Stimulated activated CD8-positive, alpha-beta memory T cell treated with anti-CD3 and anti-CD28 coated beads, Interleukin-4, amount 100 ng/mL, for 24 hours (primary cell): ENCODE measurements at places on chromosomes 7 and 10.

DNA sequence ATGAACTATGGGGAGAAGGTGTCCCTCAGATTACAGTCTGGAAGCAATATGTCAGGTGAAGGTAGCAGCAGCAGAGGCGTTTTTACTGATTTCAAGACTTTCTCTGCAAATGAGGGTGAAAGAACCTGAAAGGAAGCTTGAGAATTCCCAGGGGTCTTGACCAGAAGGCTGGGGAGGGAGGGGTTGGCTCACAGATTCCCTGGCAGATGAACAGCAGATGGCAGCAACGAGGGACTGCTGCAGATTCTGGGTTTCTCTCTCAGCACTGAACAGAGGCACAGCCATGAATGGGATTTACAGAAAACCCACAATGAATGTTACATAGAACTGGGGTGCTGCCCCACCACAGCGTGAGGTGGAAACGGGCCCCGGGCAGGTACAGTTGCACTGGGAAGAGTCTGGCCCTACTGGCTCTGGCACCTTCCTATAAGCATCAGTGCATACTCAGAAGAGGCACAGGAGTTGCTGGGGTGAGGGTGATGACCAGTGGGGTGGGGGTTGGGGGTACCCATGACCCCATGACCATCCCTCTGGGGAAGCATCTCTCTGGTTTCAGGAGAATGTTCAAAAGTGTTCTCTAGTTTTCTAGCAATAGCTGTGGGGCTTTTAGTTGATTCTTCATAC lies 317.8 kb downstream of the SH2D4B start:
- DNase-seq, result no peak

GRCh38 chr7:70655694-70656093 lies 476.2 kb upstream of the GALNT17 start:
- DNase-seq, result no peak

GRCh38 chr7:31814187-31814586 lies 127.2 kb downstream of the PPP1R17 start:
- no peak for DNase-seq

GRCh38 chr7:155053002-155053401 lies 17.1 kb upstream of the HTR5A start:
- DNase-seq, result no peak

DNA sequence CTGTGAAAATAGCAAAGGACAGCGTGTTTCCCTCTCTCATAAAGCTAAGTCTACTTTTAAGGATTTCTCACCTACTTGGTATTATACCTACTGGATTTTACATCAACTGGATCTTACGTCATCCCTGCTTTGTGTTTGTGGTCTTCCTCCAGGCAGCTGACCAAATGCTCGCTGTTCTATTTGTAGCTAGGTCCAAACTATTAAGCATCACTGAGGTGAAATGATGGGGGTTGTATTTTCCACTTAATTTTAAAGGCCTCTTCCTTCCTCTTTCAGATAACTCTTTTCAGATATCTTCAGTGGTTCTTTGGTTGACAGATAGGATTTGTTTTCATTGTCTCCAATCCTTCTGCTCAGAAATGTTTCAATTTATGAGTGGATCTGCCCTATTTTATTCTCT lies 169.7 kb downstream of the RNLS start:
- DNase-seq, result no peak

DNA sequence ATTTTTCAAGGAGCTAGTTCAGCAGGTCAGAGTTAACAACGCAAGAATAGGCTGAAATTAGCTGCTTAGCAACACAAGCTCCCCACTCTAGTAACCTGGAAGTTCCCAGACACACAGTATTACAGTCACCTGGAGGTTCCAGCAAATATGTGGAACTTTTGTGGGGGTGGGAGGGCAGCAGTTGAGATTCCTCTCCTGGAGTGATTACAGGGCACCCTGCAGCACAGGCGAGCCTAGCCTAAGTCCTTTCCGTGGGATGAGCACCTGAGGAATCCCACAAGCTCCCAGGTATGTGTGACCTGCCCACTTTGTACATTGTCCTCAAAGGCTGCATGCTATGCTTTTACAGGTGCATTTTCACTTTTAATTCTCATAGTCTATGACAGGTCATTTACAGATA lies 13.6 kb downstream of the TPK1 start:
- DNase-seq, result no peak

GRCh38 chr10:69498711-69499471 lies 47.6 kb downstream of the TSPAN15 start:
- DNase-seq, result no peak

- no peak for DNase-seq
These were observed 47.7 kb downstream of the SHOC2 start for GRCh38 chr10:110967009-110967630.

DNA sequence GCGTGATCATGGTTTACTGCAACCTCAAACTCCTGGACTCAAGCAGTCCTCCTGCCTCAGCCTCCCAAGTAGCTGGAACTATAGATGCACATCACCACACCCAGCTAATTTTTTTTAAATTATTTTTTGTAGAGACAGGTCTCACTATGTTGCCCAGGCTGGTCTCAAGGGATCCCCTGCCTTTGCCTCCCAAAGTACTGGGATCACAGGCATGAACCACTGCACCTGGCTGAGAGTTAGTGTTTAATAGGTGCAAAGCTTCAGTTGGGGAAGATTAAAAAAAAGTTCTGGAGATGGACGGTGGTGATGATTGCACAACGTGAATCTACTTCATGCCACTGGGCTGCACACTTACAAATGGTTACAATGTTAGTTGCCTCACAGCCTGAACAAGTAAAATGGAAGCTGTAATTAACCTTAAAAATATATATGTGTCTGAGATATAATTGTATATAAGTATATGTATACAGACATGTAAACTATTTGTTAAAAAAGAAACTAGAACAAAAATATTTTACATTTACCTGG lies 106.4 kb upstream of the ZNF438 start:
- no peak for DNase-seq

DNA sequence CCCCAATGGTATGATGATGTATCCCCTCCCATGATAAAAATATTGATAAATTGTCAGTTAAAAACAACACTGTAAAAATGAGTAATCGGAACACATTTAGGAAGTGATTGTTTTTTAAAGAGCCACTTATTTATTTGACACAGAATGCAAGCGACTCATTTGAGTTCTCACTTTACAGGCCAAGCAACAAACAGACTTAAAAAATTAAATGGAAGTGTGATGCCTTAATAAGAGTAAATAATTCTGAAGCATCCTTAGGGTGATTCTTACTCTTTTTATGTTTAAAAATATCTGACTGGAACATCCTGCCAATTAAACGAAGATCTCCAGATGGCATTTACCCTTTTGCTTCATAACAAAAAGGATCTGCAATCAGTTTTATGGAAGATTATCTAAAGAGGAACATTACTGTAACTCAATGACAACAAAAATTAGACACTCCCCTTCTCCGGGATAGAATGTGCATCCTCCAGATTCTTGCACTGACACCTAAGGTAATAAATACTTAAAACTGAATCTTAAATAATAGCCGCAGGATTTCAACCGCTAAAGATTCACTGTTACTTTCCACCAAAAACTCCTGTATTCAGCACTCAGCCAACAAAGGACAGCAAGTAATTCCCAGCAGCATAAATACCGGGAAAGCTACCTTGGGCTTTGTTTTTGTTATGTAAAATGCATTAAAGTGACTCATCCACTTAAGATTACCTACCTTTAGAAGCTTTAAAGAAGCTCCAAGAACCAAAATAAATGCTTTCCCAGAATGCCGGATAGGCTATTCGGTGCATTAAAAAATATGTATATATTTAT lies 1.7 kb downstream of the CACNA2D1 start:
- no peak for DNase-seq

DNA sequence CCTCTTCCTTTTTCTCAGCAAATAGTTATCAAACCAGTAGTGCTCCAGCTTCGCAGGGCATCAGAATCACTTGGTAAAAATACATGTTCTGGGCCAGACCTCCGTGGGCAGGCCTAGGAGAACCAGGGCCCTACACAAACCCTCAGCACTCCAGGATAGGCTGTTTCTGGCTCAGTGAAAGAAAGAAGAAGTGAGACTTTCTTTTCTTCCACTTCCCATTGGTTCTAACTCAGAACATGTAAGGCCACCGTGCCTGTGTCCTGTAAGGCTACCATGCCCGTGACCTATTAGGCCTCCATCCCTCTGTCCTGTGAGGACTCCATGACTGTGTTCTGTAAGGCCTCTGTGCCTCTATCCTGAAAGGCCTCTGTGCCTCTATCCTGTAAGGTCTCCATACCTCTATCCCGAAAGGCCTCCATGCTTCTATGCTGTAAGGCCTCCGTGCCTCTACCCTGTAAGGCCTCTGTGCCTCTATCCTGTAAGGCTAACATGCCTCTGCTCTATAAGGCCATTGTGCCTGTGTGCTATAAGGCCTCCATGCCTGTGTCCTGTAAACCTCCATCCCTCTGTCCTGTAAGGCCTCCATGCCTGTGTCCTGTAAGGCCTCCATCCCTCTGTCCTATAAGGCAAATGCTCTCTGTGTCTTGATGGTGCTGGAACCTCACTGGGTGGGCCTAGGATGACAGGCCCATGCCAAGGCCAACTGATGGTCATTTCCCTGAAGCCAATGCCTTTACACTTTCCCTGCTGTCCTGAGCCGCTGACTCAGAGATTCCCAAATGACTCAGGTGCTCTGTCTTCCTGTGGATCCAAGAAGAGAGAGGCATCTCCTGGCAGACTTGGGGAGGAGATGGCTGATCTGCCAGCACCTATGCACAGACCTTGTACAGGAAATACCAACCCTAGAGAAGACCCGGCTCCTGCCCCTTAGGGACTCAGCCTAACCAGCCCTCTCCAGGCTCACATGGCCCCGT lies 96.6 kb upstream of the CACUL1 start:
- no peak for DNase-seq

DNA sequence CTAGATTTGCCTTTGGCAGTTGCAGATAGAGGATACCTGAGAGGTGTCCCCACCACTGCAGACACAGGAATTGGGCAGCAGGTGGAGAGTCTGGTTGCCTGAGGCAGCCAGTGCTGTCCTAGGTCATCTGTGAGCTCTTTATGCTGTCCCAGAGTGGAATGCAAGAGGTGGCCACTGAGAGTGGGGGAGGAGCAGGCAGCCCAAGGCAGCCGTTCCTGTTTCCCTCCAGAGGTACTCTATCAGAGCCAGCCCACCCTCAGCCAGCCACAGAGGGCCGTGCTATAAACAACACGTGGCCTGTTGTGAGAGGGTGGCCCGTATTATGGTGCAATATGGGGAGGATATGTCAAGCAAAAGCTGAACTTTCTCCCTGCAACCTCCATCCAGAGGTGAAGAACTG lies 8.5 kb downstream of the LRRC18 start:
- no peak for DNase-seq

DNA sequence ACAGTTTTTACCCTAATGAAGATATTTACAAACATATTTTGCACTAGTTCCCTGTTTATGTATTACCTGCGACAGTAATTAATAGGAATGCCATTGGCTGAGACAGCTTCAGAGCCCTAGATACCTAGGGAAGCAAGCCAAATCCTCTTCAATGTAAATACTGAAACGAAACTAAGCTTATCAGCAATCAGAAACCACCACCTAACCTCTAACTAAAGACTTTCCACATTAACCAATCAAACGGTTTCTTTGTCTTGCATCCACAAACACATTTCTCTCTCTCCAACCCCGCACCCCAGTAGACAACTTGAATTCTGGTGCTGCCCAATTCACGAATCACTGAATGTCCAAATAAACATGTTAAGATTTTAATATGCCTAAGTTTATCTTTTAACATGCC lies 474.4 kb upstream of the C7orf33 start:
- DNase-seq, result no peak

GRCh38 chr10:61124756-61125530 lies 181.0 kb upstream of the RHOBTB1 start:
- no peak for DNase-seq

DNA sequence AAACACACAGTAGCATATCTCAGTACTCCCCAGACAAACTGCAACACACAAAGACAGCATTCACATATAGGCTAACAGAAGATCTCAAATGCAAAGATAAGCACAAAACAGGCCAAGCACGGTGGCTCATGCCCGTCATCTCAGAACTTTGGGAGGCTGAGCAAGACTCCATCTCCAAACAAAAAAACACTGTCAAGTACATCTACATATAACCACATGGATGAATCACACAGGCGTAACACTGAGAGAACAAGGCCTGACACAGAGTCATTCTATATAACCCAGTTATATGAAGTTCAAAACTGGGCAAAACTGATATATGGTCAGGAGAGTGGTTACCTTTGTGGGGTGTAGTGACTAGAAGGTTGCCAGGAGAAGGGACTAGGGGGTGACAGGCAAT lies 506.4 kb downstream of the KCNMA1 start:
- DNase-seq, result no peak

- no peak for DNase-seq
These were observed 88.2 kb downstream of the RGS10 start for GRCh38 chr10:119454316-119454715.

DNA sequence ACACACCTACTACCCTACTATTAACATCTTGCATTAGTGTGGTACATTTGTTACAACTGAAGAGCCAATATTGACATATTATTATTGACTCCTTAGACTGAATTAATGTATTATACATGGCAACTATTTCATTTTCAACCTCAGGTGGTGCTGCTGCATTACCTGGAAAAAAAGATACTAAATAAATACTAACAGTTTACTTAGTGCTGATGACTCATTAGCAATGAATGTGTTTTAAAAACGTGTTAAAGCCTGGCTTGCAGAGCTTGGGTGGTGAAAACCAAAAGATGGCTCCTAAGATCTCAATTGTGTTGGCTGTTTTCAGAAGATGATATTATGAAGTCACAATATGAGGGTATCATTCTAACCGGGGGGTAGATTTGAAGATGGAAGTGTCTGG lies 34.8 kb downstream of the CFAP43 start:
- DNase-seq, result no peak

DNA sequence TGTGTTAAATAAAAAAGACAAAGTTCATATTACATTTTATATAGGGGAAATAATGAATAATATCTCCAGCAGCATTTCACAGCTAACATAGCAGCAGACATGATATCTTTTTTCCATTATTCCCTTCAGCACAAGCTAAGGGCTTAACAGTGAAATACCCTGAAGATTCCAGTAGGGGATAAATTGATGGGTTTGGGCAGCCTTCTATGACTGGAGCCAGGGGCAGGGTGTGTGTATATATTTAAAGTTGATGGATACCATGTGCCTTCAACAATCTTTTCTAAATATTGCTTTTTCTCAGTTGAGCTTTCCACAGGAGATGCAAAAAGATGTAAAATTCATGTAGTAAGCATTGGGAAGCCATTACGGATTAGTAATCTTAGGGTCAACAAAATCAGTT lies 151.2 kb downstream of the MAGI2 start:
- DNase-seq, result no peak
